Heart right ventricle (tissue), 16 donors: ENCODE measurements at places on chromosomes 2 and 18. TPM values are rescaled to one million over a fixed set of nuclear protein-coding genes. Genes with fewer than 3 reads are reported as not detected.

The GAD1 gene
- total RNA-seq: not detected

The RHOB gene
- total RNA-seq: 140 TPM

The DSEL gene
- 2.1 TPM for total RNA-seq

DNA sequence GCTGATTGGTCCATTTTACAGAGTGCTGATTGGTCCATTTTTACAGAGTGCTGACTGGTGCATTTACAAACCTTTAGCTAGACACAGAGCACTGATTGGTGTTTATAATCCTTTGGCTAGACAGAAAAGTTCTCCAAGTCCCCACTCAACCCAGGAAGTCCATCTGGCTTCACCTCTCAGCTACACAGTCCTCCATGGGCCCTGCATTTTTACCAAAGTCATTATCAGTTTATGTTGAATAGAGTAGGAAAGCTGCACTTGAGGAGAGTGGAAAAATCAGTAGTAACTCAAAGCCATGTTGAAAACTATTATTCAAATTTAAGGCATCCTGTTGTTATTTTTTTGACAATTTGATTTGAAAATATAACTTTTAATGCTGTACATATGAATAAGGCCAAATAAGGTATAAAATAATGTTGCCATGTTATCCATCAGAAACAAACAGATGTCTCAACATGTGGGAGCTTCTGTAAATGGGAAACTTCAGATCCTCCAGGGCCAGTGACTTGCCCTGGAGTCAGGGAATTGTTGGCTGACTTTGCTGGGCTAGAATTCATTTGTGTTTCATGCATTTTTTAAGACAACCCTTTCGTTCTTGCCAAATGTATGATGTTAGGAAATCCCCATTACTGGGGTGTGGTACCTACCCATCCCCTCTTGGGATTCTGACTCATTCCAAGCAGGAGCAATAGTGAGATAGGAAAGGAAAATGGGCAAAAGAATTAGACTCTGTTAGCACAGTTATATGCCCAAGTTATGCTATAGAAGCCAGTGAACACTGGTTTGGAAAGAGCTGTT lies 37.8 kb upstream of the CCDC195 start:
- DNase-seq: no peak

DNA sequence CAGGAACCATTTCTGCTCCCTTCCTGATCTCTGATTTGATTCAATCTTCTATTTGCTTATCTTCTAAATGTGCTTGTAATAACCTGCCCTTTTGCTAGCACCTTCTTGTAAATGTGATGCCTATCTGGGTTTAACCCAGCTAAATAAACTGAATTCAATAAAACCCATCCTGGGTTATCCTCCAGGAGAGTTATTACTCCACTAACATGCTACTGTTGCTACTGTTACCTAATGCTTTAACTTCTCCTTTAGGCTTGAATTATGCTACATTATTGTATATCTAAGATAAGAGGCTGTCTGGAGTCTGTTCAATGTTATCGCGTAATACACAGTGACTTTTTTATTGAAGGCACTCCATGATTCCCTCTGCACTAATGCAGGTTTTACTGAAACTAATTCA lies 206.5 kb upstream of the CTAGE1 start:
- no peak for DNase-seq

DNA sequence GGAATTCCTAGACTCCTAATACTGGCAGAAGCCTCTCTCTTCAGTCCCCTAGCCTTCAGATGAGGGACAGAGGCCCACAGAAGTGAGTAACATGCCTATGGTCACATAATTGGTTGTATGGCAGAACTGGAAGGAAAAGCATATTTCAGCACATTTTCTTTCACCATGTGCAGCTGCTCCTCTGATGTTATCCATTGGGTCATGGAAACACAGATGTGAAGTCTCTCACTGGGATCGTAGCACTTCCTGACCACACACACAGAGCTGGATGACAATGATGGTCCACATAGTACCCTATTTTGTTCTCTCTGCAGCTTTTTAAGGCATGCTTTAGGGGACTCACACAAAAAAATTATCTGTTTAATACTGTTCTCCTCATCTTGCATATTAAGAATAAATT lies 24.5 kb downstream of the MYO3B start:
- DNase-seq: no peak

DNA sequence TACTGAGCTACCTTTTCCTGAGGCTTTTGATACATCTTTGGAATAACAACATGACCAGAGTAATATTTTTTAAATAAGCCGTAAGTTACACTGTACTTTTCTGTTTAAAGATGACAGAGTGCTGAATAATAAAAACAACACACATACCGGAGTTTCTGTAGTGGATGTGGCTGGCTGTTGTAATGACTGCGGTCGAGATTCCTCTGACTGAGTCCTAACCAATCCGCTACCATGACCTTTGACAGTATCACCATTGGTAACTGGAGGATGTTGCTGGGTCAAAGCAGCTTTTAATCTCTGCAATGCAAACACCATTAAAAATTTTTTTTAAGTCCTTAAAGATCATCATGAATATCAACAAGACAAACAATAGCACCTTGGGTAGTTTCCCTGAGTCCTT lies 70.7 kb downstream of the ATF2 start:
- DNase-seq: no peak

DNA sequence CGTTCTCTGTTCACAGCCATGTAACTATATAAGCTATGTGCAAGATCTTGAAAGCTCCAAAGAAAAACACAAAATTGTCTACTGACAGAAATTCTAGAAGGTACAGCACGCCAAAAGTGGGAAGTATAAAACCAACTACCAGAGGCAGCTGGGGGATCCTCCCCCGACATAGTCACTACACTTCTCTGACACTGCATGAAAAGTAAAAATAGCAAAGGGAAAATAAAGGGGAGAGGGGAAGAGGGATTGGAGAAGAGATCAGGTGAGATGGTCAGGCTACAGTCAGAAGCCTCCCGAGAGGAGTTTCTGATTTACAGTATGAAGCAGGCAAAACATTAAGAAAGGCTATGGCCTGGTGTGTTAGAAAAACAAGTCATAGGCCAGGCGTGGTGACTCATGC lies 39.8 kb upstream of the PCBP1 start:
- no peak for DNase-seq
